Right cardiac atrium (tissue), 5 donors: ENCODE measurements at places on chromosomes 7 and 10.

- DNase-seq, result no peak
These were observed 6.3 kb upstream of the LIPF start for GRCh38 chr10:88657901-88658300.

GRCh38 chr7:113562801-113563200 is 356.0 kb downstream of the PPP1R3A start:
- no peak for DNase-seq

DNA sequence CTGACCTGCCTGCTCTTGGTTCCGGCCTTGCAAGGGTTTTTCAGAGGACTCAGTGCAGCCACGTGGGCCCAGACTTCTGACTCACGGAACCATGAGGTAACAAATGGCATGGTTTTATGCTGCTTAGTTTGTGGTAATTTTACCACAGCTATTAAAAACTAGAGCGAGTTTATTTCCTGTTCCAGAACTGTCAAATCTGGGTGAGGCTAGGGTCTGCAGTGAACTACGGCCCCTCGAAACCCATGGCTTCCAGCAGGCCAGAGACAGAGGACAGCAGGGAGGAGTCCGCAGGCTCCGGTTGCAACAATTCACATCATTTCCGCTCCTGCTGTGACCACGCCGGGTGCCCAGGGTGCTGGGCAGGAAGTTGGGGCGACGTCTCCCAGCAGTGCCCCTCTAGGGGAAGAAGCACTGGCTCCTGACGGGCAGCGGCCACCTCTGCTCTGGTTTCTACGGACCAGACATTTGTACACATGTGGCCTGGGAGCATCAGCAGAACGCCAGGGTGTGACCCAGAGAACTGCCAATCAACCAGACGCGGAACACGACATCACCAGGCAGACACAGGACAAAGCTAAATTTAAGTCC is 74.8 kb downstream of the ADARB2 start:
- DNase-seq, result no peak

GRCh38 chr7:2596464-2597272 is 35.1 kb upstream of the TTYH3 start:
- no peak for DNase-seq

DNA sequence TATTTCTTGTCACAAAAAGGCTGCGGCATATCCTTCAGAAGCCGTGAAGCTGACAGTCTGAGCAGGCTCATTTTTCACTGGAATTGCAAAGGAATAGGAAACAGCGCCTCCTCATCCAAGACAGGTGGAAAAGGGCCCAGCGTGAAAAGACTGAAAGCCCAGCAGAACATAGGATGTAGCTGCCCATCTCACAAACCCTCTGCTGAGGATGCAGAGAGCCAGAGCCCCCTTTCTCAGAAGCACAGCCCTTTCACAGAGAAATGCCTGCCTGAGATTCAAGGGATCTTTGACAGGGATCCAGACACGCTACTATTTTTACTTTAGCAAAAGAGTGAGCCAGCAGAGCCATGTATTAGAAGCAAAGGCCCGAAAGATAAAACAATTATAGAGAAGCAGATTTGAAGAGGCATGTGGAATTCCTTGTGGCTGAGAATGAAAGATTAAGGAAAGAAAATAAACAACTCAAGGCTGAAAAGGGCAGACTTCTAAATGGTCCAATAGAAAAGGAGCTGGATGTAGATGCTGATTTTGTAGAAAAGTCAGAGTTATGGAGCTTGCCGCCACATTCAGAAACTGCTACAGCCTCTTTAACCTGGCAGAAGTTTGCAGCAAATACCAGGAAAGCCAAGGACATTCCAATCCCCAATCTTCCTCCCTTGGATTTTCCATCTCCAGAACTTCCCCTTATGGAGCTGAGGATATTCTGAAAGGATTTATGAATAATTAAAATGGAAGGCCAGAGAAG is 36.9 kb downstream of the GDI2 start:
- no peak for DNase-seq

DNA sequence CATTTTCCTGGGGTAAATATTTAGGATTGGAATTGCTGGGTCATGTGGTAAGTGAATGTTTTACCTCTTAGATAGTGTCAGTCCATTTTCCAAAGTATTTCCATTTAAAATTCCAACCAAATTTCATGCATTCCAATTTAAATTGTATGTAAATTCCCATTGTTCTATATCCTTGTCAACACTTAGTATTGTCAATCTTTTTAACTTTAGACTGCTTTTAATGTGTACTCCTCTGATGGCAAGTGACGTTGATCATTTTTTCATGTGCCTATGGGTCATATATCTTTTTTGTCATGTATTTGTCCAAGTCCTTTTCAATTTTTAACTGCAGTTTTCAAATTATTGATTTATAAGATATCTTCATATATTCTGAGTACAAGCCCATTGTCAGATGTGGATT is 80.8 kb upstream of the FAM20C start:
- DNase-seq, result no peak

DNA sequence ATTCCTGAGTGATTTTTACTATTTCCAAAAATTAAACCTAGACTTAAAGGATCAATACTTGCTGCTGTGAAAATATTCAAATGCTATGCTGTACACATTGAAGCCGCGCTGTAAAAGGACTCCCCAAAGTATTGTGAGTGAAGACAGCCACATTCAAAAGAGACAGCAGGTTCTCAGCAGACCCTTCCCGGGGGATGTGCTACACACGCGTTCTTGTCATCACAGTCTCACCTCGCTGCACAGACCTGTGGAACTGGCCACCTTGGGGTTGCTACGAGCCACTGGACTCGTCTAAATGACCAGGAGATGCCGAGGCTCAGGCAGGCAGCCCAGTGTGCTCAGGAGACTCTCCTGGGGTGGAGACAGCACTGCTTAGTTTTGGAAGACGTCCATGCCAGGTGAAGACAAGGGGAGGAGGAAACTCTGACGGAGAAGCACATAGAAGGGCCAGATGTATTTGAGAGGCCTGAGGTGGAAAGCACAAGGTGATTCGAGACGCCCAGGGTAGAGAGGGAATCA is 367.7 kb upstream of the SHH start:
- no peak for DNase-seq

DNA sequence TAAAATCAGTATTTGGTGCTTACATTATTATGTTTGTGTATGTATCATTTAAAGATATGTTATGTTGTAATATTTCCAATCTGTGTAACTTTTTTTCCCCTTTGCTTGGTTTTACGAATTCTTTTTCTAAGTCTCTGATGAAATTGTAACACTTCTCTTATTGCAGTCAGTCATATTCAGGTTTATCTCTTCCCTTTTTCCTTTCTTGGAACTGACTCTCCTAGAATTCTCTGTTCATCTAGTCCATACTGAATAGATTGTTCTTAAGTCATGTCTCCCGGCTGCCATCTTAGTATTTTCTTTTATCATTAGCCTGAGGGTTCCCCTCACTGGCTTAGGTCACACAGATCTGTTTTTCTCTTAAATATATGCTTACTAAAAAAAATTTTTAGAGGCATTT is 44.6 kb downstream of the PHTF2 start:
- DNase-seq, result no peak

- no peak for DNase-seq
These were observed 676.4 kb upstream of the NRP1 start for GRCh38 chr10:34010891-34011290.

DNA sequence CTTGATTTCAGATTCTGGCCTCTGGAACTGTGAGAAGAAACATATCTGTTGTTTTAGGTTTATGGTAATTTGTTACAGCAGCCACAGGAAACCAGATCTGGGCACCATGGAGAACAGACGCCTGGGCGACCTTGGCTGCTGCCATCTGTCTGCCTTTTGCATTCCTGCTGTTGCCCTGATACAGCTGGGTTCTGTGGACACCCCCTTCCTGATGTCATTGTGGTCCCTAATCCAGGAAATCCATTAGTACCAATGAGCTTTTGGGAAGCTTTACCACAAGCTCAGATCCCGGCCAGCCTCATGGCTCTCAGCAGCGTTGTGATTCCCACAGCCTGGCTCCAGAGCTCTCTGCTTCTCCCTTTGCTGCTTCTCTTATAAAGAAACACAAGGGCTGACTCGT is 174.2 kb upstream of the NPS start:
- DNase-seq, result no peak

GRCh38 chr10:12333380-12334185 is 15.8 kb upstream of the CAMK1D start:
- peak; percentile 72 for DNase-seq

DNA sequence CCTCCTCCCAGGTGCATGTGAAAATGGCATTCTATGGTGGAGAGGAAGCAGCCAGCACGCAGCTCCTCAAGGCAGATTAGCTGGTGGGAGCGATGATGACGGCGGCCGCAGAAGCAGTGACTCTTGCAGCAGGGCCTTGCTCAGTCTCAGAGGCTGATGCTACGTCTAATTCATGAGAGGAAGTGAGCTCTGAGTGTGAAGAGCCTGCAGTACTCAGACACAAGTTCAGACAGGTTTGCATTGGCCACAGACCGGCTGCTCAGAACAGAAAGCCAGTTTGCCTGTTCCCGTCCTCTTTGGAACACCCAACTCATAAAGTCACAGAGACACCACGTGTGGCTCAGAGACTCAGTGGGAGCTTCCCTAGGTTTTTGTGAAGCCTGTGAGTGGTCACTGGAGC is 136.5 kb downstream of the ADARB2 start:
- DNase-seq, result no peak

GRCh38 chr7:85851571-85852193 is 664.8 kb upstream of the SEMA3D start:
- DNase-seq, result no peak

DNA sequence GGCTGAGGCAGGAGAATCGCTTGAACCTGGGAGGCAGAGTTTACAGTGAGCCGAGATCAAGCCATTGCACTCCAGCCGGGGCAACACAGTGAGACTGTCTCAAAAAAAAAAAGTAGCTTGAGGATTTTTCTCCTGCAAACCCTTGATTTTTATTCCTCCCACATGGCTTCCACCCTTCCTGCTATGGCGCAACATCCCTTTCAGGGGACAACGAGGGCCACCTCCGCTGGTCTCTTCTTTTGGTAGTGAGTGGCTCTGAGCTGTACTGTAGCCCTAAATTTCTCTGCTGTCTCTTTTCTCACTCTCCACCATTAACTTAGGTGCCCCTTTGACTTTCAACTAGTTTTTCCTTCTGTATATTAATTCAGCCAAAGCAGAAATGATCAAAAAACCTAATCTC is 113.4 kb downstream of the HIPK2 start:
- DNase-seq, result no peak

DNA sequence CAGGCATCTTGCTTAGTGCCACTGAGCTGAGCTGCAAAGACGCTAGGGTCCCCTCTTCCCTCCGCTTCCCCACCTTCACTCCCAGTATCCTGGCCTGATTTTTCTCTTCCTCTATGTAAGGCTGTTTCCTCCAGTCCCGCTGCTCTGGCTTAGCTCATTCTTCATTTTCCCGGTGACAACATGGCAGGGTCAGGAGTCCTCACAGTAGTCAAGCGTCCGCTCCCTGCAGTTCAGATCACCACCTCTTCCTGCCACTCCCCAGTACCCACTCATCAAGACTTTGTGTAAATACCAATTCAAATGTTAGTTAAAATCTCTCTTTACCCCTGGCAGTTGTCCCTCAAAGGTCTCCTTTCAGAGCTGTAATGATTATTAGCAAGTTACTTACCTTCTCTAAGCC is 650.4 kb upstream of the CELF2 start:
- DNase-seq, result no peak

- DNase-seq, result peak; percentile 56
These were observed 42.5 kb downstream of the MRC1 start for GRCh38 chr10:17851611-17852010.

DNA sequence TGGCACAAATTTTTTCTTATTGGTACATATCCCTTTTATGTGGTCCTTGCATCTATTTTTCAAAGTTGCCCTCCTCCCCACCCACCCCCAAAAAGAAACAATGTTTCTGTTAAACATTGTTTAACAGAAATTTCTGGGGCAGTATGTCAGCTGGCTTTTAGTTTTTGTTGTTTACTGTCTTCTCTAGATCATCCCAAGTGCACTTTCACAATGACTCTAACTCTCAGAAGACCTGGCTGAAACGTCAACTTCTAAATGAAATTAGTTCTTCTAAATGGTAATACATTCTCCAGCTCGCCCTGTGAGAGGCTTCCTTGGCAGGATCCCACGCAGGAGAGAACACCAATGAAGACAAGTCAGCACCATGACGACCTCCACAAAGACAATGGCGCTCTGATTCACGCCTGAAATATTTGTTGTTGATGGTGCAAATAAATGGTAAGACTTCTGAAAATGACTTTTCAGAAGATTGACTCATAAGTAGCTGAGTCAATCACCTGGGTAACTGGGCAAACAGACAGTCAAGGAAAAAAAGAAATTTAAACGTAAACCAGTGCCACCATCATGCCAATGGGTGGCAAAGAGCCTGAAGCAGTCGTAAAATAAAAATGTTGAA is 293.7 kb downstream of the FZD1 start:
- no peak for DNase-seq

DNA sequence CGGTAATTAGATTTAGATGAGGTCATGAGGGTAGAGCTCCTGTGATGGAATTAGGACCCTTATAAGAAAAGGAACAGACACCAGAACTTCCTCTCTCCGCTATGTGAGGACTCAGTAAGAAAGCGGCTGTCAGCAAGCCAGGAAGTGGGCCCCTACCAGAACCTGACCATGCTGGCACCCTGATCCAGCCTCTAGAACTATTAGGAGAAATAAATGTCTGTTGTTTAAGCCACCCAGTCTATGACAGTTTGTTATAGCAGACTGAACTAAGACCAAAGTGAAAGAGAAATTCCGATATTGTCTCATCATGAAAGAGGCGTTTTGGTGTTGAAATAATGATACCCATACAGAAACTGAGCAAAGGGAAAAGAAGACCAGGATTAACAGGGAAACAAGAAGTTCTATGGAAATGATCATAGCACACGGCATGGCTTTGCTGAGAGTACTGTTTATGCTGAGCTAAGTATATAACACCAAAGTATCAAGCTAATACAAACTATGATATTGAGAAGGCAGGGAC is 9.2 kb downstream of the CLEC2L start:
- DNase-seq, result no peak

GRCh38 chr10:14233566-14233965 is 97.2 kb downstream of the FRMD4A start:
- DNase-seq, result no peak

DNA sequence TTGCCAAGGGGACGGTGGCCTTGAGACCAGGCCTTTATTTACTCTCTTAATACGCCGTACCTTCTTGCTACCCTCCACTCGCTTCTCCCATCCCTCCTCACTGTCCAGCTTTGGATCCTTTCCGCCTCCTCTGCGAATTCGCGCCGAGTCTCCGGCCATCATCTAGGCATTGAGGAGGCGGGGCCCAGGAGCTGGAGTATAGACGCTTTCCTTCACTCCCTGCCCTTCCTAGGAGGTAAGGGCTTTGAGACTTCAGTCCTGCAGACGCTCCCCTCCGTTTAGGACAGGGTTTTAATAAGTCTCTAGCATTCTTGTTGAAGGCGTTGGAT is 538 bp downstream of the TFAM start:
- no peak for DNase-seq

DNA sequence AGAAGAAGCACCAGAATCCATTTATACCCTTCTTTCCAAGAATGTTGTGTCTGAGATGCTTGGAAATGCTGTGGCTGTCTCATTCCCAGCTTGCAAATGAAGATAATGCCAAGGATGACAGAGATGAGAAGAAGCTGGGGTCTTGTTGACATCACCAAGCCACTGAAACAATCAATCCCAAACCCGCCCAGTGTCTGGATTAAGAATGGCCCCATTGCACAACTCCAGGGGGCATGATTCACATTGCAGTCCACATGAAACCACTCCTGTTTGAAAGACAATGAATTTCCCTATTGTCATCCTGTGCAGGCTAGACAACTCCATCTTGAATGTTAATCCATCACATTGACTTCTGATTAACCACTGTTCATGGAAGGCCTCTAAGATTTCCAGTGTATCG is 28.6 kb downstream of the SORBS1 start:
- DNase-seq, result no peak

GRCh38 chr10:26911811-26912461 is 51.2 kb upstream of the ABI1 start:
- no peak for DNase-seq
